ENCODE measurements at places on chromosomes 2 and 18. TPM values are rescaled to one million over a fixed set of nuclear protein-coding genes. Genes with fewer than 3 reads are reported as not detected.

DNA sequence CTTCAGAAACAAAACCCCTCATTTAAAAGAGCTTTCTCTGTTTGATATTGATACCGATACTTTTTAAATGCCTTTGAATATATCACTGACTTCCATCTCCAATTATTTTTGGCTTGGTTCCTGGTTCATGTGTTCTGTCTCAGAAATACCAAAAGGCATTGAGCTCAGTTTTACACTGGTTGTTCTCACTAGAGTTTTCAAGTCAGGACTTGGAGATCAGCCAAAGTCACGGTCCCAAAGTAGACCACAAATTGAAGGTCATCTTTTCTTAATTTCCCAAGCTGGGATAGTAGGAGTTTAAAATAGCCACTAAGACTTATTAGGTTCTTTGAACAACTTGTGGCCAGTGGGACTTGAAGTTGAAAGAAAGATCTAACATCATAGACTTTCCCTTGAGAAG is 24.2 kb downstream of the DHRS9 start:
- H3K36me3 ChIP-seq: no peaks in the 10 kb centered on the region
- H3K4me3 ChIP-seq: no peak overlapping the region
- H3K27ac ChIP-seq: no peak overlapping the region
- H3K4me1 ChIP-seq: peaks cover 45% of the 10 kb centered on the region

DNA sequence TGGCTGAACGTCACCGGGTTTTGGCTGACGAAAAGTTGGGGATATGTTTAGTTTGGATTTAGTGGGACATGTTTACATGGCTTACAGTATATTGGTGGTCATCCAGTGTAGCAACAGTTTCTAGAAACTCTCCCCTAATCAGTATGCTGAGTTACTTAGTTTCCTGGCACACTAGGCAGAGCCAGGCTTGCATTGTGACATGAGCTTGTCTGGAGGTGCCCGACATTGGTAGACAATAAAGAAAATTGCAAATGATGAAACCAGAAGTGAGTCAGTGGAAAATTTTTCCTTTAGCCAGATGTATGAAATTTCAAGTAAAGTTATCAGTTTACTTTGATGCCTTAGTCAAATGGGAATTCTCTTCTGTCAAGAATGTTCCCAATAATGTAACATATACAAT is 276.1 kb downstream of the RDH14 start:
- H3K4me3 ChIP-seq: no peak overlapping the region
- DNase-seq: peak; percentile 57
- H3K4me1 ChIP-seq: no peaks in the 10 kb centered on the region

IL18RAP gene
- total RNA-seq: not detected

DNA sequence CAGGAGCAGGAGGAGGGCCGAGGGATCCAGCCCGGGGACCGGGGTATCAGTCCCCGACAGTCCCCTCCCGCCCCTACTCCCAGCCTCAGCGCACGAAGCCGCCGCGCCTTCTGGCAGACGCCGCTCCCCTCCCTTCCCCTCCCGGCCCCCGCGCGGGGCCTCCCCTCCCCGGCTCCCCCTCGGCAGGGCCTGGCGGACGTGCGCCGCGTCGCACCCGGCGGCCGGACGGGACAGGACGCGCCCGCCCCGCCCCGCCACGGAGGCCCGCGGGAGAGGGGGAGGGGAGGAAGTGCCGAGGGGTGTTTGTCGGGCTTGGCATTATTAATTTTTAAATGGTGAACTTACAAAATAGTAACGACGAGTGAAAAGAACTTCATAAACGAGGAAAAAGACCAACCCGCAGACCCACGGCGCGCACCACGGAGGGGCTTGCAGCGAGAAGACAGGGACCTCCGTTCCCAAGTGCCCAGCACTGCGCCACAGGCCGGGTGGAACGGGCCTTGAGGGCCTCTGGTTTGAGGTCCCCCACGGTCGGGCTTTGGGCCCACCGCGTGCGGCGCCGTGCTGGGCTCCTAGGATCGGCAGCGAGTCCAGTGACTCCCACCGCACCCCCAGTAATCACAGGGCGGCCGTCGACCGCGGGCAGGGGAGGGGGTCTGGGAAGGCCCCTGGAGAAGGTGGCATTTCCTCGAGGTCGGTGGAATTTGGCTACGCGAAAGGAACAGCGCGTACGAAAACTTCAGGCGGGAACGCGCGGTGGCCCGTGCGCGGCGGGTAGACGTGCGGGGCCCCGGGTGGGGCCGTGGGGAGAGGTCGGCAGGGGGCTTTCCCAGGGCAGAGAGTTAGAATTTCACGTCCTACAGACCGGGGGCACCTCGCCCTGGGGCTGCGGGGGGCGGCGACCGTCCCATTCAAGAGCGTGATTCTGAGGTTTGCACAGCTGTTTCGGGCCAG is 954 bp upstream of the CTDSP1 start:
- H3K4me1 ChIP-seq: peaks cover 12% of the 10 kb centered on the region
- no peaks in the 10 kb centered on the region for H3K27me3 ChIP-seq
- peak; percentile 70 for DNase-seq

GRCh38 chr2:223008162-223008561 is 43.8 kb upstream of the KCNE4 start:
- H3K36me3 ChIP-seq: peaks cover 6% of the 10 kb centered on the region
- H3K4me1 ChIP-seq: no peaks in the 10 kb centered on the region
- no peak overlapping the region for H3K27ac ChIP-seq
- no peak for DNase-seq
- H3K27me3 ChIP-seq: no peaks in the 10 kb centered on the region

DNA sequence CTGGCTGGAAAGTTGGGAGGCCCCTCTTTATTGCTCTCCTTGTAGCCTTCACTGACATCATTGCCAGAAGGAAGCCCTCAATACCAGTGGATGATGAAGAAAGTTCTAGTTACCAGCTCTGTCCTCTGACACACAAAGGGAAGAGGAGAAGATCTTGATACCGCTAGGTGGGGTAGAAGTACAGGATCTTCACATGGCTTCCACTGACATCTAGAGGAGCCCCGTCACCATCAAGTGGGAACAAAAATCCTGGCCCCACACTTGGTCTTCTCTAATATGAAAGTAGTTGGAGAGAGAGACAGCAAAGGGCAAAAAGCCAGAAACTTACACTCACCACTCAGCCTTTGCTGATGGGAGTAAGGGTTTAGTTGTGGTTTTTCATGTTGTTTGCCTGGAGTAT is 12.4 kb downstream of the XIRP2 start:
- peaks cover 46% of the 10 kb centered on the region for H3K27me3 ChIP-seq
- no peaks in the 10 kb centered on the region for H3K4me1 ChIP-seq
- H3K36me3 ChIP-seq: no peaks in the 10 kb centered on the region
- H3K27ac ChIP-seq: no peak overlapping the region
- no peak overlapping the region for H3K4me3 ChIP-seq

DNA sequence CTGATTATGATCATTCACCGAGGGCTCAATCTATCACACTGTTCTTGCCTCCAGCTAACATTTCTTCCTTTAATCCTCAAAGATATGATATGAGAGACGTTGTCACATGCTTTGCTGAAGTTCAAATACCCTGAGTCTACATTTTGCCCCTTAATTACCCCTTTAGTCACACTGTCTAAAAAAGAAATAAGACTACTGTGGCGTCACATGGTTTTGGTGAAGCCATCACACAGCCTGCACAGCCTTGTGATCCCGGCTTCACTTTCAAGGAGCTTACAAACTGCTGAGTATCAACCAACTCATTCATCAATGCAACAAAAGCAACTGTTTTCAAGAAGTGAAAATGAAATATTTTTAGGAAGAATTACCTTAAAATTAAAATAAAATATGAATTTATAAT is 31.9 kb upstream of the SOCS6 start:
- H3K4me1 ChIP-seq: no peaks in the 10 kb centered on the region
- DNase-seq: no peak
- peaks cover 9% of the 10 kb centered on the region for H3K27me3 ChIP-seq

DNA sequence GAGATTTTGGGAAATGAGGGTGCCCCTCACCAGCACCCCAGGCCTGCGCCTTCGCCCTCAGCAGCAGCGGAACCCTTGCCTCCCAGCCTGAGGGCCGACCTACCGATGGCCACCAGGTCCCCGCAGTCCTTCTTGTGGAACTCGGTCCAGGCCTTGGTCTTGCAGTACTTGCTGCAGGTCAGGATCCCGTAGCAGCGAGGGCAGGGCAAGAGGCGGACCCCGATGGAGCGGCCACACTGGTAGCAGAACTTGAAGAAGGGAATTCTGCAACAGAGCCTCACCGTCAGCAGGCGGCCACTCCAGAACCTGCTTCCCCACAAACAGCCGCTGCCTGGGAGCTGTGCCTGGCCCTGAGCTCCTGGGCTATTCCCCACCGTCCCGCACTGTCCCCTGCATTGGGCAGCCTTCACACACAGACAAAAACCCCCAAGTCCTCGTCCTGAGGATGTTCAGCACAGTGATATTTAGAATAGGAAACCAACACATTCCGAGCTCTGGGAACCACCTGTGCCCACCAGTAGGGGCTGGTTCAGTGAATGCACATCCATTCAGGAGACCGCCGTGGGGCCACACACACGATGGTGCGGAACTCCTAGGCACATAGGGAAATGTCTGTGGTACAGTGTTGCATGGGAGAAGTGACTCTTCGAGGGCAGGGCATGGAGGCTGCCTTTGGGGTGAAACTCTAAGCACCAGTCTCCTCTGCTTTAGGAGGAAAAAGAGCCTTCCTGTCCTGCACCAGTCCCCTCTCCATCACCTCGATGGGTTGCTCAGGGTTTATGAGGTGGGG is 45.6 kb downstream of the GPC1 start:
- no peaks in the 10 kb centered on the region for H3K4me1 ChIP-seq
- no peak for DNase-seq
- H3K27ac ChIP-seq: no peak overlapping the region
- H3K27me3 ChIP-seq: no peaks in the 10 kb centered on the region
- H3K4me3 ChIP-seq: no peak overlapping the region

UGT1A4 gene
- total RNA-seq: 0.12 TPM

GRCh38 chr2:227480528-227480927 is 8.6 kb downstream of the AGFG1 start:
- H3K4me3 ChIP-seq: no peak overlapping the region
- peaks cover 6% of the 10 kb centered on the region for H3K36me3 ChIP-seq
- no peaks in the 10 kb centered on the region for H3K27me3 ChIP-seq
- no peak for DNase-seq

- H3K4me1 ChIP-seq: no peaks in the 10 kb centered on the region
- DNase-seq: no peak
- no peak overlapping the region for H3K4me3 ChIP-seq
- no peaks in the 10 kb centered on the region for H3K27me3 ChIP-seq
- H3K27ac ChIP-seq: no peak overlapping the region
These were observed 24.8 kb downstream of the WDR75 start for GRCh38 chr2:189466046-189466445.

DNA sequence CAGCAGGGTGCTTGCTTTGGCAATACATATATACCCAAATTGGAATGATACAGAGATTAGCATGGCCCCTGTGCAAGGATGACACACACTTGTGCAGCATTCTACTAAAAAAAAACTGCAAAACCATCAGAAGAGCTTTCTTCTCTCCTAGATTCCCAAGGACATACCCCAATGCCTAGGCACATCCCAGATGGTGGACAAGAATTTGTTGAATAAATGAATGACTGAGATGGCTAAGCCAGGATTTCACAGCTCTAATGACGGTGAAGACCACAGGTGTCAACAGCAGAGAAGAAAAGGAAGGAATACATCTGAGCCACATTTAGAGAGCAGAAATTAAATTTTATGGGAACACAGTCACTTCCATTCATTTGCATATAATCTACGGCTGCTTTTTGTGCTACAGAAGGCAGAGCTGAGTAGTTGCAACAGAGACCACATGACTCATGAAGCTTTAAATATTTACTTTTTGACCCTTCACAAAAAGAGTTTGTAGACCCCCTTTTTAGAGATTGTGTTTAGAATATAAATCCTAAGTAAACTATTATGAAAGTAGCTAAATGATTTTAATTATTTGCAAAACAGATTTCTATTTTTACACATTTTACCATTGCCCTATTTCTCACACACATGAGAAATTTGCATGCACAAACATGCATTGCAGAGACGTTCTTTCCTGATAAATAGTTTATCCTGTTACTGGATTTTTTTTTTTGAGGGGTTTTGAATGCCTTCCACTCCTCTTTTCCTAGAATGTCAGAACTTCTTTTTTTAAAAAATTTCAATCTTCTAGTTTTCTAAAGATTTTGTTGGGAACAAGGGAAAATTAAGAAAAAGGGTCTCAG is 119.0 kb downstream of the PMAIP1 start:
- peak; percentile 11 for DNase-seq
- peaks cover 12% of the 10 kb centered on the region for H3K4me1 ChIP-seq
- H3K36me3 ChIP-seq: no peaks in the 10 kb centered on the region
- no peak overlapping the region for H3K27ac ChIP-seq
- H3K4me3 ChIP-seq: no peak overlapping the region
- H3K27me3 ChIP-seq: peaks cover 23% of the 10 kb centered on the region

DQX1 gene
- 4.3 TPM for total RNA-seq

CNDP1 gene
- total RNA-seq: not detected

DNAJC5G gene
- total RNA-seq: not detected

DNA sequence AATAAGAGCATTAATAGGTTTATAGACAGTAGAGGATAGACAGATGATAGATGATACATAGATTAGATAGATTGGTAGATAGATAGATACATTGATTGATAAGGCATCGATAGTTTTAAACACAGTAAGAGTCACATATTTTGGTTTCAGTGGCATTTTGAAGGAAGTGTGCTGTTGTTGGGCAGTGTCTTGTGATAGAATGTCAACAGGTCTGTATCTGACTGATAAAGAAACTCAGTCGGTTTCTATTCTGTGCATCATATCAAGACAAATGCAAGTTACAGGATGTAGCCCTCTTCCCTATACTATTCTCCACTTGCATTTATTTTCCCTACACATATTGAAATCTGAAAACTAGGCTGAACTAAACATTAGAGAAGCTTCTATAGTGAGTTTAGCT is 1229.0 kb upstream of the ZEB2 start:
- no peaks in the 10 kb centered on the region for H3K27me3 ChIP-seq
- DNase-seq: no peak
- no peak overlapping the region for H3K27ac ChIP-seq
- peaks cover 36% of the 10 kb centered on the region for H3K4me1 ChIP-seq
- H3K36me3 ChIP-seq: no peaks in the 10 kb centered on the region

DNA sequence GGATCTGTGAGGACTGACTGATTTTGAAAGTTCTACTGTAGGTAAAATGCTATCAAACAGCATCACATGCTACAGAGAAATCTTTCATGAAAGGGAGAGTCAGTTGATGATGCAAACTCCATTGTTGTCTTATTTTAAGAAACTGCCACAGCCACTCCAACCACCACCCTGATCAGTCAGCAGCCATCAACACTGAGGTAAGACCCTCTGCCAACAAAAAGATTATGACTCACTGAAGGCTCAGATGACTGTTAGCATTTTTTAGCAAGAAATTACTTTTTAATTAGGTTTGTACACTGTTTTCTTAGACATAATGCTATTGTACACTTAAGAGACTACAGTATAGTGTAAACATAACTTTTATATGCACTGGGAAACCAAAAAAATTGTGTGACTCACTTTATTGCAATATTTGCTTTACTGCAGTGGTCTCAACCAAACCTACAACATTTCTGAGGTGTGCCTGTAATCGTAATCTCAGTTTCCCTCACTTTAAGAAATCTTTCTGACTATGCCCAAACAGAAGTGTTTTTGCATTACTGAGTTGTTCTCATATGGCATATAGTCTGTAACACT is 42.8 kb downstream of the METTL8 start:
- no peak overlapping the region for H3K4me3 ChIP-seq
- no peaks in the 10 kb centered on the region for H3K27me3 ChIP-seq
- peak overlapping the region; percentile 6 for H3K27ac ChIP-seq

GRCh38 chr18:26863921-26864497 is 1.5 kb downstream of the AQP4 start:
- H3K4me3 ChIP-seq: peak overlapping the region; percentile 61
- H3K27ac ChIP-seq: no peak overlapping the region
- no peaks in the 10 kb centered on the region for H3K4me1 ChIP-seq
- H3K36me3 ChIP-seq: no peaks in the 10 kb centered on the region
- no peak for DNase-seq
- H3K27me3 ChIP-seq: peaks cover 49% of the 10 kb centered on the region

GRCh38 chr2:226739545-226740030 is 60.0 kb downstream of the IRS1 start:
- DNase-seq: no peak
- H3K4me1 ChIP-seq: peaks cover 11% of the 10 kb centered on the region
- H3K4me3 ChIP-seq: no peak overlapping the region
- H3K36me3 ChIP-seq: peaks cover under 1% of the 10 kb centered on the region
- H3K27ac ChIP-seq: no peak overlapping the region

Measured in MCF 10A (cell line).